G401 (cell line): ENCODE measurements at places on chromosomes 3 and 15.

GRCh38 chr3:70400194-70400593 is 87.8 kb upstream of the MDFIC2 start:
- no peak for DNase-seq

DNA sequence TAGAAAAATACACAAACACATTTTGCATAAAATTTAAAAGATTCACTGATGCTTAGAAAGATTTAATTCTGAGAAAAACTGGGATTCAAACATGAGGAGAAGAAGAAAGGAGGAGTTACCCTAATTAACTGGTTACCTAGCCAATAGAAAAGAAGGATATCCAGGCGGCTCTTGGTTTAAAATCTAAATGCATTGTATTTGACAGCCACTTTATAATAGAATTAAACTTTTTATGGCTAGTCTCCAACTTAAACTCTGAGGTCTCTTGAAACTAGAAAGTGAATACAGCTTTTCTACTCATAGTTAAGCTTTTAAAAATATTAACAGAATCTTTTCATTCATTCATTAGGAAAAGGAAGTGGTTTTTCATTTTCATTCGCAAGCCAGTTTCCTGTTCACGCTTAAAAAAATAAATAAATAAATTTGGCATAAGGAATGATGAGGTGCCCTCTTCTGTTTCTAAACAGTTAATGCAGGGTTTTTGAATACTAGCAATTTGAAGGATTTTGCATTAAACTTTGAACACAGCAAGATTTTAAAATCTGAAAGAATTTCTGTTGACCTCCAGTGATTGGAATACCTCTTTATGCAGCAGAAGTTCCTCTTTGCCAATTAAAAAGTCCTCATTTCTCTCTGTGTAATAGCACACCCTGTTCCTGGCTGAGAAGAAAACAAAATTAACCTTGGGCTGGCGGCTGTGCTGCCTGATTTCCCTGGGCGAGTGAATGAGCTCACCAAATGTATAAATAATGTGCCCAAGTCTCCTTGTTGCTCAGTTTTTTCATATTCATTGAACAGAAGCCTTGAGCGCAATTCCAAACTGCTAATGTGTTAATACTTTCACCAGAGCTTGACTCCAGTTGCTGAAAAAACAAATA is 105.1 kb downstream of the ZMAT3 start:
- DNase-seq = peak; percentile 30

DNA sequence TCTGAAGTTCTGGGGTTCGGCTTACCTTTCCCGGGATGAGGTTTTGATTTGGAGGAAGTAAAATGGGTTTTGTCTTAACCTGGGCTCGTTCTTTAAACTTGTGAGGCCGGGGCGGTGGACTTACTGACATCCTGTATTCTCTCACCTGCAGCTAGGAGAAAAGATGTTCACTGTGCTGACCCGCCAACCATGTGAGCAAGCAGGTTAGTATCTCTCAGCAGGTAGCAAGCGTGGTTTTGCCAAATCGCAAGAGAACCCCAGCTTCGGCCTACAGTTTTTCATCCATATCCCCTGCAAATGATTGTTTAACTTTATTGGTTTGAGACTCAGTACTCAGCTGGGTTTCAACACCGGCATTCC is 891 bp downstream of the ENTPD3 start:
- DNase-seq = peak; percentile 63

DNA sequence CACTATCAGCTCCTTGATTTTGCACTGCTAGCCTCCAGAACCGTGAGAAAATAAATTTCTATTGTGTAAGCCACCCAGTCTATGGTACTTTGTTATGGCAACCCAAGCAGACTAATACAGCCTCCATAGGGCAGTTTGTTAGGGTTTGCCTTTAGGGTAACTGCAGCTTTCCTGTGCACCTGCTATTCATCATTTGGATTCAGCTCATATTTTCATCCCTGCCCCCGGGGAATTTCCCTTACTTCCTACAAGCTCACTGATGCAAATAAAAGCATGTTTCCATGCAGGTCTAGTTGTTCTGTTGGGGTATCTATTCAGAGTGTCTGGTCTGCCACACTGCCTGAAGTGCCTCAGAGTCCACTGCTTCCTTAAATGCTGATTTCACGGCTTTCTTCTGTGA is 48.6 kb upstream of the ATOSA start:
- DNase-seq = no peak

- no peak for DNase-seq
Measured at GRCh38 chr3:3281024-3281423, 101.5 kb upstream of the CRBN start.

DNA sequence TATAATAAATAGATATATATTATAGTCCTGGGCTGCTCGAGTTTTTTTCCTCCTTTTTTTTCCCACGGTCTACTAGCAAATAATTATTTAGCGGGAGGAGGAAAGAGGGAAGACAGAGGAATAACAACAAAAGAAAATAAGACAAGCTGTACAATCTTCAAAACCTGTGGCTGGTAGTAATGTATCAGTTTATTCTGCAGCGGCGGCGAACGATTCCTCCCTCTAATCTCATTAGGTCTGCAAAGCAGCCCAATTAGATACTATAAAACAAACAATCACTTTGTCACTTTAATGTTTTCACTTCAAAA is 390 bp upstream of the TLE3 start:
- no peak for DNase-seq

GRCh38 chr15:86159468-86159867 is 79.8 kb downstream of the AGBL1 start:
- DNase-seq = no peak

DNA sequence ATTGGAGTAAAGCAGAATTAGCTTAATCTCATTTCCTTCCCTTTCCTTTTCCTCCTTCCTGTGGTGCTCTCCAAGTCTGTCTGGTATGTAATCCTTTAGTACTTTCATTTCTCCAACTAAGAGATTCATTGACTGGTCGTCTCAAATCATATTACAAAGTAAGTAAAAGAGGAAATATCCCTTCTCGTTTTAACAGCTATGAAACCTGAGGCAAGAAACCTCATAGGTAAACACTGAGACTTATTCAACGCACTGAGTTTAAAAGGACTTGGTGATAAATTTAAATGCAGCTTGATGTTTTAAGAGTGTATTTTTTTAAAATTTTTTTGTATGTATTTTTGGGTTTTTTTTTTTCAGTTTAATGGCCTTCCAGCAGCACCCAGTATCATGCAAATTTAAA is 117.2 kb upstream of the LRRC3B start:
- no peak for DNase-seq

GRCh38 chr15:91040856-91041255 is 18.5 kb upstream of the VPS33B start:
- DNase-seq = no peak

GRCh38 chr3:24196526-24196925 is 251.4 kb downstream of the NR1D2 start:
- no peak for DNase-seq

DNA sequence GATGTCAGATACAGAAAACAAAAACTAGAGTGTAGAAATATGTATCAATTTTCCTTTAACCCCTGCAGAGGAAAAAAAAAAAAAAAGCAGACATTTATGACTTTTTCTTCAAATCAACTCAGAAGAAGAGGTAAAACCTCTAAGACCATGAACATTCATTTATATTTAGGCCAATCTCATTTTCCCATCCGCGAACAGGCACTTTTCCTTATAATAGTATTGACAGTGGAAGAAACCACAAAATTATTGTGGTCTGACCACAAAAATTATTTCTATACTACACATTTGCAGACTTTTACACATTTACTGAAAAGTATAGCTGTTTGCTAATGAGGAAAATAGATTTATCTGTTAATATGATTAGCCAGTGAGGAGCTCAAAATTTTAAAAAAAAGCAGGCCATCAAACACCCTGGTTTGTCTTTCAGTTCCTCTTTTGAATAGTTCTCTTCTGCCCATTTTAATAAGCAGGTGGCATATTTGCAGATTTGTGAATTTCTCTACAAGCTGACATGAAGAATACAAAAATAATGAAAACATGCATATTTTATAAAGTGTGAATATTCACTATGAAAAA is 5.7 kb downstream of the OSBPL11 start:
- no peak for DNase-seq

DNA sequence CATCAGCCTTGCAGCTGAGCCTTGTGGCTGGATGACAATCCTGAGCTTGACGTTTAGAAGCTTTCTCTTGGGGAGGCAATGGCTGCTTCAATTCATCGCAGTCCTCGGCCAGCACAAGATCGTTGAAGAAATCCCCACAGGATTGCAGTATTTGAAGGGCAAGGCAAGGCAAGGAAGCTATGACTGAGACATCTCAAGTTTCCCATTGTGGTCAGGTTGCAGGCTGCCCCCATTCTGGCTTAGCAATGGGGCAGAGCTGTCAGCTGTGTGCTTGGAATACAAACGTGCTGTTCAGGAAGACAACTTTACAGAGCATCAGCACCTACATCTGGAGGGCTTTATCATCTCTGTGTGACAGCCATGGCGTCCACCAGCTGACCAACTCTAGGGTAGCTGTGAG is 275.9 kb upstream of the TBL1XR1 start:
- no peak for DNase-seq

DNA sequence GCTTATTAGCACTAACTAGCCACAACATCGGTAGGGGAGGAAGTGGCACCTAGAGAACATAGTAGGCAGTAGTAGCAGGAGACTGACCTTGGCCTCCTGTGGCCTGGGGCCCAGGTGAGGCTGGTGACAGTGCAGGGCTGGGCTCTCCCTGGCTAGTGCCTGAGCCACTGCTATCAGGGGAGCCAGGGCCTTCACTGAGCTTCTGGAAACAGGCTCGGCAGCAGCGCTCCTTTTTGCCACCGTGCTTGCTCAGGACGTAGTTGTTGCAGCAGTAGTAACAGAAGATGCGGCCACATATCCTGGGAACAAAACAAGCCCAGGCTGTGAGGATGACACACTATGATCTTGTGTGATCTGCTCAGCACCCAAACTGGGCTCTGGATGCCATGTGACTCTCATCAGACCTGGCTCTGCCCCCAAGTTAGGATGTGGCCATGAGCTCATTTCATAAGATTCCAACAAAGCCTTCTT is 15.1 kb downstream of the CXCR6 start:
- no peak for DNase-seq

DNA sequence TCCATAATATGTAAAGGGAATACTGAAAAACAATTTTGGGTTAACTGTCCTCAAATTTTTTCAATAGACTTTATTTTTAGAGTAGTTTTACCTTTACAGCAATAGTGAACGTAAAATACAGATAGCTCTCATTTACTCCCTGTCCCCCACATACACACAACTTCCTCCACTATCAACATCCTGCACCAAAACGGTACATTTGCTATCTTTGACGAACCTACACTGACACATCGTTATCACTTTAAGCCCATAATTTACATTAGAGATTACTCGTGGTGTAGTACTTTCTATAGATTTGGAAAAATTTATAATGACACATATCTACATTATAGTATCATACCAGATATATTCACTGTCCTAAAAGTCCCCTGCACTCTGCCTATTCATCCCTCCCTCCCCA is 16.9 kb upstream of the P2RY1 start:
- no peak for DNase-seq

- no peak for DNase-seq
Measured at GRCh38 chr3:39839484-39839883, 30.1 kb downstream of the MYRIP start.

DNA sequence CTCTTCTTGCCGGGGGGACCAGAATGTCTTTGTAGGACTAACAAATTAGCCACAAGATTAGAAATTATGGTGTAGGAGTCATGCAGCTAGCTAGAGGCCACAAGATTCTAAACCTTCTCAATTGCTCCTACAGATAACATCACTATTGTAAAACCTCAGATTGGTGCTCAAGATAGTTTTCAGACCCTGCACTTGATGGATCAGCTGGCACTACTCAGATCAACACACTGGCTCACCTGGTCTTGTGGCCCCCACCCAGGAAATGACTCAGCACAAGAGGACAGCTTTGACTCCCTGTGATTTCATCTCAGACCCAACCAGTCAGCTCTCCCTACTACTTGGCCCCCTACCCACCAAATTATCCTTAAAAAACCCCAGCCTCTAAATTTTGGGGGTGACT is 124.1 kb upstream of the RASGRP1 start:
- DNase-seq = no peak

DNA sequence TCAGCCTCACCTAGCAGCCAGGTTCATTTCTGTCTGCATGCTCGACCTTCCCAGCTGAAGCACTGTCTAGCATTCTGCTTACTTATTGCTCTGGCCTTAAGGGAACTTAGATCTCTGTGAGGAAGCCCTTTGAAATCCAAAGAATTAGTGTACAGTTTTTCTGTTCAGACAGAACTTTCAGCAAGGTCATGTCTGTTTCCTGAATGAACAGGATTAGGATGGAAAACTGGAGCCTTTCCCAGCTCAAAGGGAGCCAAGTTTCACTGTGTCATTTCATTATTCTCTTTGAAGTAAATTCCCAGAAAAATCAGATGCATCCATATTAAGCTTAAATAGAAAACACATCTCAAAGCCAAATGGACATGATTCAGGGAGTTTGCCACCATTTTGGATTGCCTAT is 457.3 kb upstream of the KCNMB2 start:
- peak; percentile 73 for DNase-seq

GRCh38 chr15:76185716-76186115 is 125.6 kb downstream of the ETFA start:
- no peak for DNase-seq

DNA sequence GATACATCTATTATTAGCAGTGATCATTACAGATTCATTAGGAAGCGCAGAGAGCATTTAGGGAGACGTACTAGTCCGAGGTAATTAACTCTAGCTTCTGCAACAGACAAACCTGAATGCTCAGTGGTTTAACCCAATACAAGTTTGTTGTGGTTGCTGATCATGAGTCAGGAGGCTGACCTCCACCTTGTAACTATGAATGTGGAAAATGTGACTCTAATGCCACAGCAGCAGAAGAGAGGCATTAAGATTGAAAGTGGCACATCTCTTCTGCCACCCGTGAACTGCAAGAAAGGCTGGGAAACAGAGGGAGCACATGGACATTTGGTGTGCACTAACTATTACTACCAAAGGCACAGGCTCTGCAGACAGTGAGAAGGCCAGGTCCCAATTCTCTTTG is 71.2 kb upstream of the C3orf80 start:
- no peak for DNase-seq

GRCh38 chr15:98660055-98660454 is 11.7 kb downstream of the IGF1R start:
- no peak for DNase-seq

- DNase-seq = no peak
Measured at GRCh38 chr3:153591561-153592245, 429.7 kb downstream of the RAP2B start.

GRCh38 chr15:68683551-68683950 is 104.8 kb downstream of the CORO2B start:
- no peak for DNase-seq

- no peak for DNase-seq
Measured at GRCh38 chr15:59208613-59209249, 2.1 kb downstream of the LDHAL6B start.

GRCh38 chr3:52890735-52891134 is 6.6 kb downstream of the STIMATE start:
- no peak for DNase-seq
